ENCODE measurements at places on chromosomes 3 and 15. TPM values are rescaled to one million over a fixed set of nuclear protein-coding genes. Genes with fewer than 3 reads are reported as not detected.

Gene B2M
- 1,547 TPM for total RNA-seq

Gene LMAN1L
- not detected for total RNA-seq

DNA sequence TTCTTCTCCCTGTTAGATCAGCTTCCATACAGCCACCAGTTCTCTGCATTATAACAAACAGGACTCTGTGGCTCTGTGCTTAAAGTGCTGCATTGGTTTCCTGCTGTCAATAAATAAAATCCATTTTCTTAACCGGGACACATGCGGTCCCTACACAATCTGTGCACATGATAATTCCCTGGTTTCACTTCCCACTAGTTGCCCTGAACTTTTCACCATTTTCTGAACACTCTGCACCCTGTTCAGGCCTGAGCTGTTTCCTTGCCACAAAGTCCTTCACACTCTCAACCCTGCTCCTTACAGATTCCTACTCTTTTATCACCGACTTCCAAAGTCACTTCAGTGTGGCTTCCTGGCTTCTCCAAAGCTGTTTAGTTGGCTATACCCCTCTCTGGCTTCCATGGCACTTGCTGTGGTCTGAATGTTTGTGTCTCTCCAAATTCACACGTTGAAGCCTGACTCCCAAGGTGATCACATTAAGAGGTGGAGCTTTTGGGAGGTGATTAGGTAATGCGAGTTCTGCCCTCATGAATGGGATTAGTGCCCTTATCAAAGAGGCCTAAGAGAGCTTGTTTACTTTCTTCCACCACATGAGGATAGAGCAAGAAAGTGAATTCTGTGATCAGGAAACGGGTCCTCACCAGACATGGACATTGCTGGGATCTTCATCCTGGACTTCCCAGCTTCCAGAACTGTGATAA is 233.4 kb downstream of the CHST2 start:
- no peak overlapping the region for H3K4me3 ChIP-seq
- H3K27ac ChIP-seq: no peak overlapping the region
- peaks cover under 1% of the 10 kb centered on the region for H3K4me1 ChIP-seq
- DNase-seq: no peak
- H3K27me3 ChIP-seq: no peaks in the 10 kb centered on the region
- H3K36me3 ChIP-seq: no peaks in the 10 kb centered on the region

Gene BTLA
- not detected for total RNA-seq
